Fibroblast of lung (primary cell): ENCODE measurements at places on chromosomes 3 and 15. TPM values are rescaled to one million over a fixed set of nuclear protein-coding genes. Genes with fewer than 3 reads are reported as not detected.

The EXD1 gene
- 0.17 TPM in 1 of 2 replicates, not detected in the other for total RNA-seq

The GATM gene
- 0.17 and 0.26 TPM in 2 replicates for total RNA-seq

The ELP6 gene
- 20.0 and 35.2 TPM in 2 replicates for total RNA-seq

The KBTBD13 gene
- total RNA-seq = not detected in 2 replicates
